Umbilical cord (tissue), 2 donors: ENCODE measurements at places on chromosomes 3 and 15. TPM values are rescaled to one million over a fixed set of nuclear protein-coding genes. Genes with fewer than 3 reads are reported as not detected.

DNA sequence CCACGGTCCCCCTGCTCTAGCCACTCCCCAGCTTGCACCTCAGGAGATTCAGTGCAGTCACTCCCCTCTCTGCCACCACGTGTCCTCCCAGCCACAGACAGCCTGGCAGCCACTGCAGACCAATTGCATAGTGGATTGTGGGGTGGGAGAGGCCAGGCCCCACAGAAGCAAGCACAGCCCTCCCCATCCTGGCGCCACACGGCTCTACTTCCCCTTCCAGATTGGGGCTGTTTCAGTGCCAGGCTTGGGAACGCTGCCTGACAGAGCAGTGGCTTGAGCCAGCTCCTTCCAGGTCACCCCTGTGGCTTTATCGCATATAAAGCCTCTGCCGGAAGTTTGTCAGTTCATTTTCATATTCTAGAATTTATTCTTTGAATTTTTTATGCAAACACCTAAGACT lies 90.7 kb downstream of the TMEM266 start:
- no peak for DNase-seq

- DNase-seq: no peak
Measured at GRCh38 chr3:188150982-188151381, 3.0 kb upstream of the LPP start.

DNA sequence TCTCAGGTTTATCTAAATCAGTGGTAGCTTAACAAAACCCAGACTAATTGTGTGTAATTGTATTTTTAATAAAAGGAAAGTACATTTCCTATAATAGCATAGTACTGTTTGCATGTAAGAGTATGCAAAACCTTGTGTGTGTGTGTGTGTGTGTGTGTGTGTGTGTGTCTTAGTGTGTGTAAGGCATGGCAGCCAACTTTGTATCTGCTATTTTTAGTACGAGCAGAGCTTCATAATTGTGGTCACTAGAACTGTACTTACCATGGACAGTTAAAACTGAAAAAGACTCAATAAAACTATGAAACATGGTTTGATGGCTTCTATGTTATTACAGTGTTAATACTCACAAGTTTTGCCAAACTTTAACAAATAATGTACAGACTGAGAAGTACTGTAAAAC lies 6.2 kb downstream of the P2RY1 start:
- peak; percentile 34 for DNase-seq

DNA sequence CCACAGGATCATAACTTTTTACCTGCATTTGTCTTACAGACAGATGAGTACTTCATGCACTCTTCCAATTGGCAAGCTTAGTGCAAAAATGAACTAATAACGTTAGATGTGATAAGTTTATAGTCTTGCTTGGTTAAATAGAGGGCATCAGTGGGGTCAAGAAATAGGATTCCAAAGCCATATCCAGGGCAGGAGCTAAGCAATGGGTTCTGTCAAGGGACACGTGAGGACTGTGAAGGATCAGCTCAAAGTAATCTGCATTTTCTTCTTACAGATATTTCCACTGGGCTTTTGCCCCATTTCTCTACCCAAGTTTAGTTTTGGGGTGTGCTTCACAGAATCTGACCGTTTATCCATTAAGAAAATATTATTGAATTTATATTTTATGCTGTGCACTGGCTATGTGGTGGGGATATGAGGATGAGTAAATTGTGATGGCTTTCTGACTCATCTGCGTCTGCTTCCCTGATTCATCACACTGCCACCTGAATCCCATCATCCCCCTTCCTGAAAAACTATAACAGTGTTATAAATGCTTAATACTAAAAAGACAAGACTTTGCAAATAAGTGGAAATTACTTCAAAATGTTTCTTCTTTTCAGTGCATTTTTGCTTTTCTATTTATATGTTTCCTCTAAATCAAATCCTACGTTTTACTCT lies 17.5 kb downstream of the PPP2R3A start:
- DNase-seq: no peak

DNA sequence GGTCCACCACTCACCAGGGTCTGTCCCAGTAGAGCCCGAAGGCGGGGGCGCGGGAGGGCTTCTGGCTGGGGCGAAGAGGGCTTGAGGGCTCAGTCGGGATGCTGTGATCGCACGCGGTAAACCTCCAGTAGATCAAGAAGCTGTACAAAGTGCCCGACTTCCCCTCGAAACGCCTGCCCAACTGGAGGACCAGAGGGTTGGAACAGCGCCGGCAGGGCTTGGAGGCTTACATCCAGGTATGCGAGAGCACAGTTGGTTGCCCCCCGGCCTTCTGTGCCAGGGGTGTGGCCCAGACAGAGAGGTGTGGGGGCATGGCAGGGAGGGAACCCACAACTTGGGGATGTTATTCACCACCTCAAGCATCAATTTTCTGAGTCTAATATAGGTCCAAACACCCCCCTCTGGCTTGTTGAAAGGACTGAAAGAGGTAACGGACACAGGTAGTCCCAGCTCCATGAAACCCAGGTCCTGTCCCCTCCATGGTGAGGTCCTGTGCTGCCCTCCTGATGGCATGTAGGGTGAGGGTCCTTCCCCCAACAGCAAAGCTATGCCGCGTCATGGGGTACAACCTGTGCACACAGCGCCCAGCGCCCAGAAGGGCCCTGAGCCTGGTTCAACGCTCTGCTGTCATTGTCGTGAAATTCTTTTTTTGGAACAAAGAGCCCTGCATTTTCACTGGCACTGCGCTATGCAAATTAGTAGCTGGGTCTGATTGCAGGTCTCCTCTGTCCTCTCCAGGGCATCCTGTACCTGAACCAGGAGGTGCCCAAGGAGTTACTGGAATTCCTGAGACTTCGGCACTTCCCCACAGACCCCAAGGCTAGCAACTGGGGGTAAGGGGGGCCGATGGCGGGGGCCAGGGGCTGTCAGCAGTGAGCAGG lies 1.2 kb downstream of the SNX22 start:
- DNase-seq: no peak

DNA sequence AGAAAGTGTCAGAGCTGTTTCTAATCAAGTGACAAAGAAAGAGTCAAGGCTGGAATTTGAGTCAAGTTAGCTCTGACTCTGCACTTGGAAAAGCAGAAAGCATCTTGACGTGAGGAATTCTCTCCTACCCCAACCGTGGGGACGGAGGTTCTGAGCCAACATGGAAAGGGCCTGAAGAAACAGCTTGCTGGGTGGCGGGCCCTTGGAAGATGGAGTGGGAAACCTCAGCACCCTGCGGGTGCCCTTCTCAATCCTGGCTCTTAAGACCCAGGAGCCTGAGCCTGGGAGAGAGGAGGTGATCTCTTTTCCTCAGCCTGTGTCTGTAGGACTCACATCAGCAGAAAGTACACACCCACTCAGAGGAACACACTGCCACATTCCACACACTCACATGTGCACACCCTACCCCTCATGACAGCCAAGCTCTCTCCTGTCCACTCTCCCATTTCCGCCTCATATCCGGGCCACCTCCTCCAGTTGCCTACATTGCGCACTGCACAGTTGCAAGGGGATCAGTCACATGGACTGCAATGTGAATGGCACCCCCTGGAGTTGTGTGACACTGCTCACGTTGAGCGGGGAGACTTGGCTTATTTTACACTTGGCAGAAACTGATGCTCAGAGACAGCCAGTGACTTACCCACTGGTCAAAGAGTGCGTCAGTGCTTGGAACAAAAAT lies 101.5 kb upstream of the SLC6A6 start:
- no peak for DNase-seq

DNA sequence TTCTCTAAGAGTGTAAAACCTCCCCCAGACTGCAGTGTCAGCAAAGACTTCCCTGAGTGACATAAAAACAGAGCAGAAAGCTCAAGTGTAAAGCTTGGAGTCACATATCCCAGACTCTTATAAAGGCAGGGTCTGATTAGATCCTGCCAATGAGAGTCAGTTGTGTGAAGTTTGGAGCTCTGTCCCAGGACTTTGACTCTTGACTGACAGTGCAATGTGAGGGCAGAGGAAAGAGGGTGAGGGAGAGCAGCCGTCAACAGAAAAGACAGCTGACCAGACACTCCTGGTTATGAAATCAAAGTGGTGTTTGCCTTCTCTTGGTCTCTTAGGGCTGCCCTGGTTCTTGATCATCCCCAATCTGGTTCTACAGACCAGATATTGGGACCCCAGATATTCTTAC lies 393.2 kb downstream of the ERC2 start:
- no peak for DNase-seq

DNA sequence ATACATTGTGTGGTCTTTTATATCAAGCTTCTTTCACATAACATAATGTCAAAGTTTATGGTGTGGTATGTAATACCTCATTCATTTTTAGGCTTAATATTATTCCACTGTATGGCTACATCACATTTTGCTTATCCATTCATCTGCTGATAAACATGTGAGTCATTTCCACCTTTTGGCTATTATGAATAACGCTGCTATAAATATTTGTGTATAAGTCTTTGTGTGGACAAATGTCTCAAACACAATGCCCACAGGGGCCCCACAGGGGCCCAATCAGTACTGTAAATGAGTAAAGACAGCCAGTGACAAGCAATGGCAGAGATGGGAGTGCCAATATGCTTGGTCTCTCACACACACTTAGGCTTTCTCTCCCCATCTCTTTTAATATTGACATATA lies 54.2 kb downstream of the PIK3R4 start:
- no peak for DNase-seq

DNA sequence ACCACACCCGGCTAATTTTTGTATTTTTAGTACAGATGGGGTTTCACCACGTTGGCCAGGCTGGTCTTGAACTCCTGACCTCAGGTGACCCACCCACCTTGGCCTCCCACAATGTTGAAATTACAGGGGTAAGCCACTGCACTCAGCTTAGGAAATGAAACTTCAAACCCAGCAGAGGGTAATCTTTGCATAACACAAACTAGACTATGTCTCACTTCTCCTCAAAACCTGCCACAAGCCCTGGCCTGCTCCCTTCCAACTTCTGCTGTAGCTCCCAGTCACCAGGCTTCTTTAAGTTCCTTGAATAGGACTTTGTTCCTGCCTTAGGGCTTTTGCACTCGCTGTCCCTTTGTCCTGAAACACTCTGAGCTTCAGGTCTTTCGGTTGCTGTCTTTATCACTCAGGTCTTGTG lies 39.2 kb upstream of the SEMA4B start:
- no peak for DNase-seq

DNA sequence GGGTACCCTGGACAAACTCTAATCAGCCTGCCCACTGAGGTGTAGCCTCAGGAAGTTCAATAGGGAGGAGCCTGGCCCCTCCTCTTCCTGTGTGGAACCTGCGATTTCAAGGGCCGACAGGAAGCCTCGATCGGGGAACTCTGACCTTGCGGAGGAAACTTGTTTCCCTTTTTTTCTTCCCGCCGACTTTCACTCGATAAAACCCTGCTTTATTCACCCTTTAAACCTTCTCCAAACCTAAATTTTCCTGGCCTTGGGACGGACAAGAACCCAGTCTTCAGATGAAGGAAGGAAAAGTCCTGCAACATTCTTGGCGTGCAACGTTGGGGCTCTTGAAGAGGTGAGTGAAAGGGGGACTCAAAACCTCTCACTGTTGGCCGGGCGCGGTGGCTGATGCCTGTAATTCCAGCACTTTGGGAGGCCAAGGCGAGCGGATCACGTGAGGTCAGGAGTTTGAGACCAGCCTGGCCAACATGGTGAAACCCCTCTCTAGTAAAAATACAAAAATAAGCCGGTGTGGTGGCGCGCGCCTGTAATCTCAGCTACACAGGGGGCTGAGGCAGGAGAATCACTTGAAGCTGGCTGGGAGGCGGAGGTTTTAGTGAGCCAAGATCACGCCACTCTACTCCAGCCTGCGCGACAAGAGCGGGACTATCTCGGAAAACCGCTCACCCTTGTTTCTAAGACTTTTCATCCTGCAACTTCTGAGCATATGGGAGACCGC lies 208.2 kb downstream of the ZNF385D start:
- DNase-seq: no peak

GRCh38 chr15:98628216-98628615 lies 20.1 kb upstream of the IGF1R start:
- DNase-seq: no peak

- no peak for DNase-seq
Measured at GRCh38 chr3:1230920-1231319, 138.1 kb downstream of the CNTN6 start.

The CCR4 gene
- total RNA-seq: 2.9 TPM

The ZBTB20 gene
- 63.3 TPM for total RNA-seq

The TMEM212 gene
- 1.7 TPM for total RNA-seq

The TAGLN3 gene
- not detected for total RNA-seq

The ESYT3 gene
- 4.1 TPM for total RNA-seq
